ENCODE measurements at places on chromosomes 6 and 20.

DNA sequence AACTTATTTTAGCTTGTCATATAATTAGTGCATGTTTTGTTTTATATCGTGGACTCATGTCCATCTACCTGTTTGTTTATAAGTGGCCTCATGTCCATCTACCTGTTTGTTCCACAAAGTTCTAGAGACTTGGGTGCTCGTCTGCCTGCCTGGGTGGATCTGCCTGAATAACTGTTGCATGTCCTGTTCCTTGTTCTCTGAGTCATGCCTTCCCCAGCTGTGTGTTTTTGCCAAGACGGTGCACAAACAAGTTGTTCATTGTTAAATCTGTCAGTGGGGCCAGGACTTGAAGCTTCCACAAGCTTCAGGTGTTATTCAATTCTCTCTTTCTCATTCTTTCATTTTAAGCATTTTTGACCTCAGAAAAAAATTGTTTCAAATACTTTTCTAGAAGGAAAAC, 358.0 kb upstream of the CITED2 start:
- DNase-seq: no peak

DNA sequence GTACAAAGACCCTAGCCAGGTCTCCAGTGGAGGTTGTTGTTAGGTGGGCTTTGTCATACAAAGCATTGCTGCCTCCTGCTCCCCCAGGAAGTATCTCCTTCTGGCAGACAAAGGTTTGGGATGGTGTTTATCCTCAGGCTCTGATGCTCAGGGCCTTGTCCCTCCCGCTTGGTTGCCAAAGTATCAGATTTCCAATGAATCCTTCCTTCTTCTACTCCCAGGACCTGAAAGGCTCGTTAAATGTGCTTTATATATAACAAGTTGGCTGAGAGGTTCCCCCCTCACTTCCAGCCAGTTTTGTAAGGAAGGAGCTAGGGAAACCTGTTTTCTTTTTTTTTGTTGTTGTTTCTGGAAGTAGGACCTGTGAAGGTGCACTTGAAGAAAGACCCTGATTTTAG, 14.4 kb downstream of the PTK7 start:
- no peak for DNase-seq

DNA sequence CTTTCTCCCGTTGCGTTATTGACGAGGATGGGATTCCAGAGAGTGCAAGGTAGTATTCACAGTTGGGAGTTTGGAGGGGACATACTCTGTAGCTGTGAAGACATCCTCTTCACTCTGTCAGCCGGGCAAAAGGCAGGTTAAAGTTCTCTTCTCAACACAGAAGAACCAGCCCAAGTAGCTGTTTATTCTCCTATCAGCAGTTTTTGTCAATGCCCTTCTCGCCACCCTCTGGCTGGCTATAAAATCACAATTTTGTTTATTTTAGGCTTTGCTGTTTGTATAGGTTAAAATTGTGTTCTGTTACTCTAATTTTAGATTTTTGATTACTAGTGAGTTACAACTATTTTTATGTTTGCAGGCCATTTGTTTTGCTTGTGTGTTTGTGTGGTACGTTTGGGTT, 37.9 kb upstream of the MAS1 start:
- DNase-seq: no peak

- no peak for DNase-seq
Measured at GRCh38 chr6:17886891-17887290, 100.5 kb downstream of the KIF13A start.

GRCh38 chr6:169254456-169255316, 1.0 kb upstream of the THBS2 start:
- no peak for DNase-seq

DNA sequence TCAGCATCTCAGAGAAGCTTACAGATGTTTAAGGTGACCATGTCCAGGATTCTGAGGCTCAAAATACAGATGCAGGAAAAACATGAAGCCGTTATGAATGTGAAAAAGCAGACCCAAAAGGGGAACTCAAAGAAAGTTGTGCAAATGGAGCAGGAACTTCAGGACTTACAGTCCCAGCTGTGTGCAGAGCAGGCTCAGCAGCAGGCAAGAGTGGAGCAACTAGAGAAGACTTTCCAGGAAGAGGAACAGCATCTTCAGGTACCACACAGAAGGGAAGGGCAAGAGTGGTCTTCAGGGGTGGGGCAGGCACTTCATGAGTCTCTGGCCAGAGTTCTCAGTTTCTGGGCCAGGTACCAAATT, 15.2 kb downstream of the RNF8 start:
- no peak for DNase-seq

GRCh38 chr20:4009309-4009708, 6.0 kb downstream of the RNF24 start:
- no peak for DNase-seq

- DNase-seq: no peak
Measured at GRCh38 chr6:81636930-81637568, 115.4 kb downstream of the TENT5A start.

GRCh38 chr20:18734525-18735189, 78.9 kb upstream of the SCP2D1 start:
- DNase-seq: no peak

DNA sequence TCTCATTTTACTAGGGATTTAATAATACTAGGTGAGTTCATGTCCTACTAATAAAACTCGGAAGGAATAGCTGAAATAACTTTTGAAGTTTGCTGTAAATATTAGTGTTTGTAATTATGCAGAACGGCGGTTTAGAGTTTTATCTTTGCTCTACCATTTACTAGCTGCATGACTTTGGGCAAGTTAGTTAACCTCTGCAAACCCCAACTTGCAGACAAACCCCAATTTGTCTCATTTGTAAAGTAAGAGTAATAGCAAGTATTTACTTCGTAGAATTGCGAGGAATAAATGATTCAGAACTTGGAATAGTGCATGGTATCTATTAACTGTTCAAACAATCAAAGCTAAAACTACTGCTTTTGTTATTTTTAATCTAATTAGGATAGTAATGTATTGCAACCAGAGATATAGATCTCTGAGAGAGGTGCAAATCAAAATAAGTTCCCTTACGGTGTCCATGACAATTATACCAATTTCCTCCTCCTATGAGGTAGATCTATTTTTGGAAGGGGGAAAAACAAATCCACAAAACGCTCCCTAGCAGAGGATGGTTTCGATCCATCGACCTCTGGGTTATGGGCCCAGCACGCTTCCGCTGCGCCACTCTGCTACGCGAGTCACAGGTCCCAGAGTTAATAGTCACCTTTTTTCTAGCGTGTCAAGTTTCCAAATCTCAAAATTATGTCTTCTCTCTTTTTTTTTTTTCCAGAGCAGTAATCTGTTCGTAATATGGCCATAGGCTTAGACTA, 35.1 kb upstream of the BTN3A2 start:
- no peak for DNase-seq

DNA sequence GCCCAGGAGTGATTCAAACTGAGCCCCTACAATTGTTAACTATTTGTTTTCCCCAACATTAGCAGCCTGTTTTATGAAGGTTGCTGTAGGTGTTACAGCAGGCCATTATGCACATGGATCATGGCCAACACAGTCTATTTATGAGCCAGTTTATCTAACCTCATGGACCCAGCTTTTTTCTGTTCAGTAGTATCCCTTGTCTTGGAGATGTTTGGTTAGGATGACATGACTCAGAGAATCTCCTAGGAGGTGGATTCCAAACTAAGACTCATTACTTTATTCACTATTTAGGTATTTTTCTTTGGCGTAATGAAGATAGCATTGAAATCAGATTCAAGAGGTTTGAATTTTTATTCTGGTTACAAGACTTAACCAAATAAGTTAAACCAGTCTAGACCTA, 62.8 kb upstream of the TFB1M start:
- DNase-seq: no peak

DNA sequence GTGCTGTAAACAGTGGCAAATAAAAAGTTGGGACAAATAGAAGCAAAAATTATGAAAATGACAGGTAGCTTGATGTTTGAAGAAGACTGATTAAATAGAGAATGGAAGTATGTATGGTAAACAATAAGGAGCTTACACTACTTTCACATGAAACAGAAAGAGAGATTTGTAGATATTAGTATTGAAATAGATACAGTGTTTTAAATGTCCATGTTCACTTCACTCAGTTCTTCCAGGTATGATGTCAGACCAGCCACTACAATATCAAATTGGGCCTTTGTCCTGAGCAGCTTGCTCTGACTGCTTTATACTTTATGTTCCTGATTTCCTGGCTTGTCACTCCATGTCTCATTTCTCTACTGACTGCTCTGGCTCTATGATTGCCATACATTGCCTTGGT, 107.5 kb downstream of the CENPW start:
- DNase-seq: no peak

- no peak for DNase-seq
Measured at GRCh38 chr6:70531133-70531532, 35.6 kb upstream of the SDHAF4 start.

Measured in forelimb muscle (tissue), 1 donor.